ENCODE measurements at places on chromosomes 2 and 18.

GRCh38 chr18:48580782-48581181 is 42.0 kb downstream of the CTIF start:
- no peak for DNase-seq

DNA sequence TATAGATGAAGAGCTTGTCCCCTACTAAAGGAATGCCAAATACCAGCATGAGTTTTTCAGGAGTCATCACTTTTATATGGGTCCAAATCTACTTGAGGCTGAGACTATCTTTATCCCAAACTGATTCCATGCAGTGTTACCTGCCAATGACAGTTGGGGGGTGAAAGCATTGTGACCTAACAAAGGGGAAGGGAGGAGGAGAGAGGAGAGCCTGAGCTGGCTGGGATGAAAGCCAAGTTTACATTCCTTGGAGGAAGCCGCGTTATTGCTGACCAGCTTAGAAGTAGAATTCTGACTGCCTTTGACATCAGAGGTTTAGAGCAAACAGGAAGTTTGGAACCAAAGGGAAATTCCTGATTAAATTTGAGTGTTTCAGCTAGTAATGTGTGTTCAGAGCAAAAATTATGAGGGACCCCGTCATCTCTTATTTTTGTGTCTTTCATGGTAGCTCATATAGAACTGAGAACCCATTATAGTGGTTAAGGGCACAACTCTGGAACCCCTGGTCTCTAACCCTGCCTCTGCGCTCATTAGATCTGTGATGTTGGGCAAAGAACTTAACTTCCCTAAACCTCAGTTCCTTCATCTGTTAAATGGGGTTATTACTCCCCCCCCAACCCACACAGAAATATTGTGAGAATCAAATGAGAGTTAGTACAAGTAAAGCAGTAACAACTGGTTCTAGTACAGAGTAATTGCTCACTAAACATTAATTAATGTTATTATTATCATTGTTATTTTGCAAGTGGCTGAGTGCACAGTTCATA is 199.3 kb upstream of the EPAS1 start:
- DNase-seq = no peak

- DNase-seq = no peak
Observed at GRCh38 chr2:66547887-66548286, 113.0 kb downstream of the MEIS1 start.

DNA sequence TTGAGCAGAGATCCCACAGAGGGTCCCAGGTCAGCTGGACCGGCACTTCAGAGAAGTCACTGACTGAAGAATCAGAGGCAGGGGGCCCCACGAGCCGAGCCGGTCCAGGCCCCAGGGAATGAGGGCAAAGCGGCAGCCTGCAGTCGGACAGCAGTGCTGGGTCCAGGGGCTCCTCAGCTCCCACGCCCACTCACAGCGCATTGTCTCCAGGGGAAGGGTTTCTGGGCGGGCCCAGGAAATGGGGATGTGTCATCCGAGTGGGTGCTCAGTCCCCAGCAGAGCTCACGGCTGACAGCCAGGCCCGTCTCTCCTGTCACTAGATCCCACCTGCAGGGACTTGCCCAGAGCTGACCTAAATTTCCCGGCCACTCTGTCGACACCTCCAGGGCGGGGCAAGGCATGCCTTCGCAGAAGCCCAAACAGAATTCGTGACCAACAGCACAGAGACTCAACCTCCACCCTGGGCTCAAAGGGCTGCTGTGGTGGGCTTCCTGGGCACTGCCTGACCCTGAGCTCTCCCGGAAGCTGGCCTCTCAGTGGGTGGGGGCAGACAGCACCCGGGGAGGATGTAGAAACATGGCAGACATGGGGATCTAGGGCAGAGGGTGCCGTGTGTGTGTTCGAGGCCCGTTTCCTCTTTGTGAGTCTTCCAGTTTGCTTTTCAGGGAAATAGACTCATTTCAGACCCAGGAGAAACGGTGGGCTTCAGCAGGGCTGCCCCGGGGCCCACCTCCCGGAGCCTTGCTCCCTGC is 42.1 kb upstream of the TAF1B start:
- DNase-seq = peak; percentile 23
